ENCODE measurements at places on chromosomes 1 and 21.

GRCh38 chr1:227066999-227067398, 126.9 kb downstream of the COQ8A start:
- no peak for DNase-seq

GRCh38 chr1:21618561-21619374, 50.4 kb downstream of the RAP1GAP start:
- DNase-seq = no peak

GRCh38 chr1:46300673-46301405, 2.6 kb downstream of the LRRC41 start:
- DNase-seq = no peak

- no peak for DNase-seq
These were observed 17.7 kb downstream of the DDAH1 start for GRCh38 chr1:85447006-85447943.

GRCh38 chr21:38136201-38136600, 120.6 kb upstream of the KCNJ15 start:
- DNase-seq = no peak

- no peak for DNase-seq
These were observed 34.6 kb upstream of the TNFSF4 start for GRCh38 chr1:173241528-173242347.

DNA sequence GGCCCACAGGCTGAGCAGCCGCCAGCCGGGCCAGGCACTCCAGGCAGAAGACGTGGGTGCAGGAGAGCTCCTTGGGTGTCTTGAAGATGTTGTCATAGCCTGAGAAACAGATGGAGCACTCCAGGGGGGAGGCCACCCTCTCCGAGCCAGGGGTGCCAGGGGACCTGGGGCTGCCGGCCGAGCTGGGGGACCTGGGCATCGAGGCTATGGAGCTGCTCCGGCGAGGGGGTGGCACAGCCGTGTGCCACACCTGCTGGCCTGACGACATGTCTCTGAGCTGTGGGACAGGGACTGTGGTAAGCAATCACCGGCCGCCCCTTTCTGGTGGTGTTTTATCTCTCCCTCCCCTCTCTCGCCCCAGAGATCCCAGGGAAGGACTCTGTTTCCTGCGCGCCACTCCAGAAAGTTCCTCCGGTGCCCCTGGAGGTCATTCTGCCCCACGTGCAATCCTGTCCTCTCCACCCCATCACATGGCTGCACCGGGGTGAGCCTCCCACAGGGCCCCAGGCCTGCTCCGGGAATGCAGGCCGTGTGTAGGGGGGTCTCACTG, 1.7 kb downstream of the RNF223 start:
- DNase-seq = no peak

- no peak for DNase-seq
These were observed 6.5 kb upstream of the RPTN start for GRCh38 chr1:152165286-152166077.

GRCh38 chr1:22341791-22342605, 109.7 kb upstream of the ZBTB40 start:
- DNase-seq = peak; percentile 20

GRCh38 chr1:236568285-236568894, 35.9 kb downstream of the HEATR1 start:
- no peak for DNase-seq

GRCh38 chr1:160021376-160022074, 10.3 kb downstream of the PIGM start:
- DNase-seq = no peak

GRCh38 chr1:232059726-232060374, 433.3 kb downstream of the DISC1 start:
- no peak for DNase-seq

DNA sequence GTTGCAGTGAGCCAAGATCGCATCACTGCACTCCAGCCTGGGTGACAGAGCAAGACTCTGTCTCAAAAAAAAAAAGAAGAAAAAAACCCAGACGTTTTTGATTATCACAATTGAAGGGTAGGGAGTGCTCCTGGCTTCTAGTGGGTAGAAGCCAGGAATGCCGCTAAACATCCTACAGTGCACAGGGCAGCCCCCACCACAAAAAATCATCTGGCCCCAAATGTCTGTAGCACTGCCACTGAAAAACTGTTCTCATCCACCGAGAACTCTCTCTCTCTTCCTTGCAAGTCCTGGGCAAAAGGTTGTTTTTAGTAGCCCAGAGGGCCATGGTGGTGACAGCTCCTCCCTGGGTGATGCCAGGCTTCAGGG, 35.6 kb upstream of the GPR157 start:
- DNase-seq = no peak

DNA sequence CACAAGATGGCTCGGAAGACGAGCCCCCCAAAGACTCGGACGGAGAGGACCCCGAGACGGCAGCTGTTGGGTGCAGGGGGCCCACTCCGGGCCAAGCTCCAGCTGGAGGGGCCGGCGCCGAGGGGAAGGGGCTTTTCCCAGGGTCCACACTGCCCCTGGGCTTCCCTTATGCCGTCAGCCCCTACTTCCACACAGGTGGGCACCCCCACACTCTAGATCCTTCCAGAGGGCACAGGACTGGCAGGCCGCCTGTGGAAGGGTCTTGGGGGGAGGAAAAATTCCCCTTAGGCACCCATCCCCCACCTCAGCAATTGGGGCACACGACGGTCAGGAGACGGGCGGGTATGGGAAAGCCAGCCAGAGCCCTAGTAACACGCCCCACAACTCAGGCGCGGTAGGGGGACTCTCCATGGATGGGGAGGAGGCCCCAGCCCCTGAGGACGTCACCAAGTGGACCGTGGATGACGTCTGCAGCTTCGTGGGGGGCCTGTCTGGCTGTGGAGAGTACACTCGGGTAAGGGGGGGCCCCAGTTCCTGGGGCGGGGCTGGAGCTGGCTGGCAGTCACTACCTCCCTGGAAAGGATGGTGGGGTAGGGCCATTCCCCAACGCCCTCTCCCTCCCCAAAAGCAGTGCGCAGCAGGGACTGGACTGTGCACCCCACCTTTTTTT, 16.1 kb downstream of the NOC2L start:
- no peak for DNase-seq

DNA sequence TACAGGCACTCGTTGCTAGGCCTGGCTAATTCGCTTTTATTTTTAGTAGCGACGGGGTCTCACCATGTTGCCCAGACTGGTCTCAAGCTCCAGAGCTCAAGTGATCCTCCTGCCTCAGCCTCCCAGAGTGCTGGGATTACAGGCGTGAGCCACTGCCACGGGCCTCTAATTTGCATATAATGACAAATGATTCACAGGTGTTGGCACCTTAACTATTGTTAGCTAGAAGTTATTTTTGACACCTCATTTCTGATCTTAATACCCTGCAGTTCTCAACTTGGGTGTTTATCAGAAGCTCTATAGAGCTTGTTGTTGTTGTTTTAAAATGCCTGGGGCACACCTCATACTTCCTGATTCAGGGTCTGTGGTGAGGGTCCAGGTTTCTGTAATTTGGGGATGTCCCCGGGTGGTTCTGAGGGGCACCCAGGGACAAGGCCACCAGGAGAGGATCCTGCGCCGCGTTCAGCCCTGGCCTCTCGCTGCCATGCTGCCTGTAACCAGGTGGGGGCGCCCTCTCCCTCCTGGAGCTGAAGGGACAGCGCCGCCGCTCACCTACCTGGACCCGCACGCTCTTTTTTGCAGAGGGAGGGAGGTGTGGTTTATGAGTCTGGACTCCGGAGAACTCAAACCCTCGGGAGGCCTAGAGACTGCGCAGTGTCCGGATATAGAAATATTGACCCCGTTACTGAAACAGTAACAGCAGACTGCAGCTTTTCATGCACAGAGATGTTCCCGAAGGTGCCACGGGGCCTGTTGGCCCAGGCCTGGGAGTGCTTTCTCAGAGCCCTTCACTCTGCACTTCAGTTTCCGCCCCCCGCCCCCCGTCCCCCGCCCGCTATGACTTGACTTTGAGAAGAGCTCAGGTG, 23.0 kb upstream of the NEK2 start:
- no peak for DNase-seq

All from GM04503 (cell line).